ENCODE measurements at places on chromosomes 11 and 22.

DNA sequence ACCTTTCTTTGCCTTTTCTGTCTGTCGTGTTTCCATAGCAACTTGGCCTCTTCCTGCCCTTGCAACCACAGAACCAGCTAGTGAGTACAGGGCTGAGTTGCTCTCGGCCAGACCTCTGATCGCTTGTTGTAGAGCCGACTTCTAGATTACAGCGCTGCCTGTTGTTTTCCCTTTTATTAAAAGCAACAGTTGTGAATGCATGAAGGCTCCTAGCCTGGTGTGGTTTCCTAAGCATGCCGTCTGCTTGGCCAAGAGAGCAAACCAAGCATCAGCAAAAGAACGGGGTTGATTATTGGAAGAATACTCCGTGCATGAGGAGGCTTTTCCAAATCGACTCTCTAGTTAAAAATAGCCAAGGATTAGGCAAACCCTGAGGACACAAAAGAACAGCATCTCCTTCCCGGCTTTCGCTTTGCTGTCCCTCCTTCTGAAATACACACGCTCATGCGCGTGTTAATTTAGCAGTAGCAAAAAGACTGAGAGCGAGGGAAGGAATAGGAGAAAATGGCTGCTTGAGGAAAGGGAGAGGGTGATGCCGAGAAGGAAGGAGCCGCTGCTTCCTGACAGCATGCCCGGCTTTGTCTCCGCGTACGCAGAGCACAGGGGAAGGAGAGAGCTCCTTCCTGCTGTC lies 71.5 kb upstream of the TTC12 start:
- peak; percentile 90 for DNase-seq

- no peak for DNase-seq
These were observed 259.5 kb upstream of the POU2AF2 start for GRCh38 chr11:110986016-110986415.

GRCh38 chr11:19018901-19019300 lies 41.6 kb downstream of the MRGPRX2 start:
- DNase-seq: no peak

GRCh38 chr11:63832336-63832735 lies 6.6 kb upstream of the MARK2 start:
- no peak for DNase-seq

DNA sequence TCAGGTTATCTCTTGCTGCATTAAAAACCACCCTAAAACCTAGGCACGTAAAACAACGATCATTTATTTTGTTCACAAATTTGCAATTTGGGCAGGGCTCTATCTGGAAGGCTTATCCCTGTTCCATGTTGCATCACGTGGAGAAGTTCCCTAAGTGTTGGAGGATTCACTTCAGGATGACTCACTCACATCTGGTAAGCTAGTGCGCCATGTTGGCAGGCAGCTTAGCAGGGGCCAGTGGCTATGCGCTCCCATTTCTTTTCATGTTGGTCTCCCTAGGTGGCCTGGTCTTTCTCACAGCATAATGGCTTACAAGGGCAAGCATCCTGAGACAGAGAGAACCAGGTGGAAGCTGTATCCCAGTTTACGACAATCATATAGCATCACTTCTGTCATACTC lies 226.8 kb downstream of the BLID start:
- DNase-seq: no peak

DNA sequence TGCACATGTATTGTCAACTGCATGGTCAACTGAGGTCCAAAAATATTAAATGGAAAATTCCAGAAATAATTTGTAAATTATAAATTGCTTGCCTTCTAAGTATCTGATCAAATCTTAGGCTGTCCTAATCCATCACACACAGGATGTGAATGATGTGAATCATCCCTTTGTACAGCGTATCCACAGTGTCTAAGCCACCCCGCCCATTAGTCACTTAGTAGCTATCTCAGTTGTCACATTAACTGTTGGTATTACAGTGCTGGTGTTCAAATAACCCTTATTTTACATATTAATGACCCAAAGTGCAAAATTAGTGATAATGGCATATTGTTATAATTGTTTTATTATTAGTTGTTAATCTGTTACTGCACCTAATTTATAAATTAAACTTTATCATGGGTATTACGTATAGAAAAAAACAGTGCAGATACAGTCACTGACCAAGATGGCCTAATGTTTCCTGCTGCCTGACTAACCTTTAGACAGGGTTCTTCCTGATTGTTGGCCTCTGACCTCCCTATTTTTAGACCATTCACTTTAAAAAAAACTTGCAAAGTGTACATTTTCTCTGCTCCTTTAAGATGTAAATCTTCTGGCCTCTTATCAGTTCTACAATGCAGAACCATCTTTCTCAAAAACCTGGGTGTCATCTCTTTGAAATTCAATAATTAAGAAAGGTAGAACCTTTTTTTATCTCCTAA lies 2.9 kb upstream of the SVIP start:
- DNase-seq: no peak

DNA sequence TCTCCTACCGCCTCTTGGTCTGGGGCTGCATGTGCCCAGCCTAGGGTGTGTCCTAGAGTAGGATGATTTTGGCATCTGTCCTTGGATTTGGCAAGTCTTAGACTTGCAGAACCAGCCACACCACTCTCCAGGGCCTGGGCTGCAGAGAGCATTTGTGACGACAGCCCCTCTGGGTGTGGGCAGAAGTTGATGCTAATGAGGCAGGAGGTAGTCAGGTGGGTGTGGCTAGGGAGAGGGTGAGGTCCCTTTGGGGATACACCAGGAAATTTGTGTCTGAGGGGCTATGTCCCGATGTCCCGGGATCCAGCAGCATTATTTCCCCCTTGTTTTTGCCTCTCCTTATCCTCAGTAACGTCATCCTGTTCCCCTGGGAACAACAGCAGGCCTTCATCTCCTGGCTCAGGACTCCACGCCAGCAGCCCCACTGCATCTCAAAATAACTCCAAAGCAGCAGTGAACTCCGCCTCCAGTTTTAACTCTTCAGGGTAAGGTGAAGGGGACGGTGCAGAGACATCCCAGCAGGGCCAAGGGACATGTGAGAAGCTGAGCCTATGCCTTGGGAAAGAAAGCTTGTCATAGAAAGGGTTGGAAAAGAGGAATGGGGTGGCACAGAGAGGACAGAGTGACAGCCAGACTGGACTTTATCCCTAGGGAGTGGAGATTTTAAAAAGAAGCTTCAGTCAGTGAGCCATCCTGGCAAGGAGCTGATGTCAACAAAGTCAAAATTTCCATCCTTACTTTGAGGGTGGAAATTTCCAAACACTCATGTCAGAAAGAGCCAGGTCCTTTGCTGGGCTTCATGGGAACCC lies 8.0 kb upstream of the TLCD5 start:
- no peak for DNase-seq

DNA sequence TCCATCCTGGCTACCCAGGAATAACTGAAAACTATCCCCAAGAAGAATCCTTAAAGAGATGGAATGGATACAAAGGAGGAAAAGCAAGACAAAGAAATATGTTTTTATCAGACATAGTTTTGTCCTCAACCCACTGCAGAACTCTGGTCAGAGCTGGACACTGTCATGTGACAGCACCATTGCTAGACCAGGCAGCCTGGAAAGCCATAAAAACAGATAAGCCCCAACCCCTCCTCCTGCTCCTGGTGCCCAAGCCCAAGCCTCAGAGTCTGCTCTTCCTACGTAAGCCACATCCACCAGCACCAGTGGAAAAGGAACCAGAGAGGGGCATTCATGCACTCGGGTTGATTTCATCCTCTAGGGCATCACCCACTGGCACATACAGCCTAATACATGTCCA lies 116.9 kb downstream of the TRIM29 start:
- no peak for DNase-seq

DNA sequence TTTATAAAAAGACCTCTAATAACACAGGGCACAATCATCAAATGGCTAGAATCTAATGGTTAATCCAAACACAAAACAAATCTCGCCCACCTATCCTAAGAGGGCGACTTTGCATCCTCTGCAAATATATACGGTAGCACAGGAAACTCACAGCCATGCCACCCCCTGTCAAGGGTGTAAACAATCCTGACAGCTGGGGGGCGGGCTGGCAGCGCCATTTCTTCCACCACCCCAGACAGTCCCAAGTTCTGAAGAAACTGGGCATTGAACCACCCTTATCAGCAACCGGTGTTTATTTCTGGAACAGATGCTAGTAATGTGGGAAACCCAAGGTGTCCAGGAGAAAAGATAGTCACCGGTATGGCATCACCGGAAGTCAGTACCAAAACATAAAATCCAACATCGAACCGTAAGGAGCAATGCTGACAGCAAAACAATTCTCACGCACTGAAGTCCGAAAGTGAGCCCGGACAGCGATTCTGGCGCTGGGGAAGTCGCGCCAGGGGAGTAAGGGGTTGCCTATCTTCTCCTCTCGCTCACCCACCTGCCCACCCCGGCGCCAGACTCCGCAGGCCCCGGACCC lies 825 bp downstream of the FBXO3 start:
- DNase-seq: peak; percentile 29

DNA sequence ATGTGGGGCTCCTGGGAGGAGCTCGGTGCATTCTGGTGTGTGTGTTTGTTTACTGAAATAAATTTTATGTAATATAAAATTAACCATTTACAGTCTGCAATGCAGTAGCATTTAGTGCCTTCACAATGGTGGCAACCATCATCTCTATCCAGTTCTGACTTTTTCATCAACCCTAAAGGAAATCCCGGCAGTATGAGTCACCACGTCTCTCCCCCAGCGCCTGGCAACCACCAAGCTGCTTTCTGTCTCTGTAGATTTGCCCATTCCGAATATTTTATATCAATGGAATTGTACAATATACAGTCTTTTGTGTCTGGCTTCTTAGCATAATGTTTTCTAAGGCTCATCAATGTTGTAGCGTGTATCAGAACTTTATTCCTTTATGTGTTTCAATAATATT lies 300.5 kb downstream of the MIAT start:
- no peak for DNase-seq

GRCh38 chr11:12677131-12677530 lies 2.9 kb downstream of the TEAD1 start:
- DNase-seq: no peak

- no peak for DNase-seq
These were observed 20.8 kb downstream of the MED17 start for GRCh38 chr11:93804879-93805278.

DNA sequence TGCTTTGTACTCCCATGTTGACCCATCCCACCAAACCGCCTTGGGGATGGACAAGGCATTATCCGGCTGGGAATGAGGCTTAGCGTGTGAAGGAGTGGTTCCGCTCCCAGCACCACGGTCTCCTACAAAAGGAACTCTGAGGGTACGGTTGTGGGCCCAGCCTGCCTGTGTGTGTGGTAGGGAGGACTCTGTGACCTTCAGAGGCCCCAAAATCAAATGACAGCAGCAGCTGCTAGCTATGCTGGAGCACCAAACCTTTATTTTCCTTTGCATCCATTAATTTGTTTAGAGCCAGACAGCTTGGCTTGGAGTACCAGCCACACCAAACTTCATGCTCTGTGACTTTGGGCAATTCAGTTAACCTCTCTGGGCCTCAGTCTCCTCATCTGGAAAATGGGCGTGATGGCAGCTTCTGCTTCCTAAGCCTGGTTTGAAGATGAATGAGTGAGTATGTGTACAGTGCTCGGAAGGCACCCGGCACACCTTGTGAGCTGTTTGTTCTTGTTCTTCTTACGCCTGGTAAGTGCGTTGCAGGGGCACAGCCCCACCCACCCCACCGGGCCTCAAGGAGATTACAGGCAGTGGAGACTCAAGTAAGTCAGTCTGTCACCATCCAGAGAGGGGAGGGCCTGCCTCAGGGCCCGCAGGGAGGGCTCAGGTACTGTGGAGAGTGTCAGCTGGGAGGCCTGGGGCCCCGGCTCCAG lies 25.3 kb downstream of the MB start:
- no peak for DNase-seq

DNA sequence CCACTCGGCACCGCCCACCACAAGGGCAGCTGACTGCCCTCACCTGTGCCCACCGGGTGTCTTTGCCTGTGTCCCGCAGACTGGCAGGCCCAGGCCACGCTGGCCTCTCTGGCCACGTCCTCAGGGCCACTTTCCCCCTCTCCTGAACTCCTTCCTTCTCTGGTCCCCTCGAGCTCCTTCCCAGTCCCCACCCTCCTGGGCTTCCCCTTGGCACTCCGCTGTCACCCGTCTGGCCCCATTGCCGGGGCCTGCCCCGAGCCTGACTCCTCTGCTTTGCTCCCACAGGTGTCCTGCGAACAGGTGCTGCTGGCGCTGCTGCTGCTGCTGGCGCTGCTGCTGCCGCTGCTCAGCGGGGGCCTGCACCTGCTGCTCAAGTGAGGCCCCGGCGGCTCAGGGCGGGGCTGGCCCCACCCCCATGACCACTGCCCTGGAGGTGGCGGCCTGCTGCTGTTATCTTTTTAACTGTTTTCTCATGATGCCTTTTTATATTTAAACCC lies 14.2 kb downstream of the MCAT start:
- DNase-seq: no peak

GRCh38 chr22:17884893-17885292 lies 110.6 kb upstream of the BID start:
- no peak for DNase-seq

DNA sequence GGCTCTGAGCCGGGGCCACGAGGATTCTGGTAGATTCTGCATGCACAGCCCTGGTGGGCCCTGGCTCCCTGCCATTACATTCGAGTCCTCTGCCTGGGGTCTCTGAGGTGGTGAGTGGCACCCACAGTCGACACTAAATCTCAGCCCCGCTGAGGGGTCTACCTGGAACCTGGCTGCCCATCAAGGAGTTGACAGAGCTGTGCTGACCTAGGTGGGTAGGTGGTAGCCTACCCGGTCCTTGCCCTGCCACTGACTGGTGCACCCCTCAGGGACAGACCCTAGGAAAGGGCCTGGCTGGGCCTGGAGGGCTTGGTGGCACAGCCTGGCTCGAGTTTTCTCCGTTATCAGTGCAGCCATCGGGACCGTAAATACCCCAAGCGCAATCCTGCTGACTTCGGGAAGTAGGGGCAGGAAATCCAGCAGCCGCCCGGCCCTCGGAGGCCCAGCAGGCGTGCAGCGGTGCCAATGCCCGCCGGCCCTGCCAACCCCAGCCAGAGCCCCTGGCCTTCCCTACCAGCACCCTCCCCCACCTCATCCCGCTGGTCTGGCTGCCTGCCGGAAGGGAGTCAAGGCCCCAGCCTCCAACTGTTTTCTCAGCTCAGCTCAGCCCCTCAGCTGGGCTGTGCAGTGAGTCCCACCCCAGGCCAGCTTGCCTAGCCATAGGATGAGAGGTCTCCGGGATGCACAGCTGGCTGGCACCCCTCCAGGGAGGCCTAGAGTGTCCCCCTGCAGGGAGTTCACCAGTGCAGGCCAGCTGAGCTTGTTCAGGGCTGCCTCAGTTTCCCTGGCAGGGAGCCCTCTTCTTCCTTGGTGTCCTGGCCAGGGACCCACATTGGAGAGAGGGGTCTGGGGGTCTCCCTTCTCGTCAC lies 80.4 kb upstream of the KCNQ1OT1 start:
- DNase-seq: no peak

DNA sequence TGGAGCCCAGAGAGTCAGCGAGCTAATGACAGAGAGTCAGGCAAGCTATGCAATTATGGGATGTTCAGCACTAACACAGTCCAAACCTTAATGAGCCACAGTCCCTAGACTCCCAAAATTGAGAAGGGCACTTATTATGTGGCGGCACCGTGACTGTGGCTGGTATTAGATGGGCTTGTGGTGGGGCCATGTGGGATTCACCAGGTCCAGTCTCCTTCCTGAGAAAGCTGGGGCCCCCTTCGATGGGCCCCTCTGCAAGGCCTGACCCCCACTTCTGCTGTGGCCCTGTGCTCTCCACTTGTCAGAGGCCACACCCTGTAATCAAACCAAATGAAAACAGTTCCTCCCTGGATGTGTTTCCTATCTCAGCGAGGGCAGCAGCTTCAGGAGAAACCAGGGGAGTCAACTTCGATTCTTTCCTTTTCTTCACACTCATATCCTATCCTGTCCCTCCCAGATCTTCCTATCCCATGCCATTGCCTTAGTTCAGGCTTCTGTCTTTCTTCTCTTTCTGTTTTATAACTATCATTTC lies 42.9 kb downstream of the INSC start:
- DNase-seq: no peak

Measured in G401 (cell line).